ENCODE measurements at places on chromosomes 2 and 18. TPM values are rescaled to one million over a fixed set of nuclear protein-coding genes. Genes with fewer than 3 reads are reported as not detected.

Gene TMEM163
- not detected for total RNA-seq

Gene INPP4A
- total RNA-seq: 38.1 TPM

Gene ALLC
- total RNA-seq: not detected

Gene UGT1A5
- 1.2 TPM for total RNA-seq

Gene COQ10B
- 28.5 TPM for total RNA-seq

All from vagina (tissue), 2 donors.